ENCODE measurements at places on chromosomes 16 and 17.

DNA sequence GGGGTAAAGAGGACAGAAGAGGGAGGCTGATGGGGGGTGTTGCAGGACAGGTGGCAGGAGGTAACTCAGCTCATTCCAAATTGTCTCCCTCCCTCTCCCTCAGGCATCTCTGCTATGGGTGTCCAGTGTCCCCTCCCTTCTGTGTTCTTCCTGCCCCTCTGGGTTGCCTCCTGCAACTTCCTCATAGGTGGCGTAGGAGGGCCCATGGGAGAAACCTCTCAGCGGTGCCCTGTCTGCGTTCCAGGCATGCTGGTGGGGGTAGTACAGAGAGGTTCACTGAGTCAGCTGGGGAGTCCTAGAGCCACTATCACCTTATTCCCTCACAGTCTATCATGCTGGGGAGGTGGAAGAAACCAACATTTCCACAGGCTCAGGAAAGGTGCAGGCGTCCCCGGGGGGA, 14.7 kb upstream of the ODF4 start:
- no peak for DNase-seq

DNA sequence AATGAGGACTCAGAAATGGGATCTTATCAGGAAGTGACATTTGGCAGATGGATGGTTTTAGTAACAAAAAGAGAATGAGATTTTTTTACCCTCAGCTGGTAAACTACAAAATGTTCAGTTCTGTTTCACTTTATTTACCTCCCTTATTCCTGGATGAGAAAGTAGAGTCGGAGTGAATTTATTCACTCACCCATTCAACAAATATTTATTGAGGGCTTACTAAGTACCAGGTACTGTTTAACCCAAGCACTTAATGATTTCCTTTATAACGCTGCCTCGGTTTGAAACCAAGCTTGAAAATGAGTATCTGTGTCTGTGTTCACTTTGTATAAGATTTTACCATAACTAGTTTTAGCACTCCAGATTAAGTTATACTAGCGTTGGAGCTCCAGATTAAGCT, 38.1 kb downstream of the CDRT15 start:
- no peak for DNase-seq

- DNase-seq = no peak
These were observed 3.2 kb downstream of the AOC3 start for GRCh38 chr17:42853968-42854790.

GRCh38 chr17:43814714-43815113, 18.2 kb downstream of the MPP3 start:
- DNase-seq = no peak

DNA sequence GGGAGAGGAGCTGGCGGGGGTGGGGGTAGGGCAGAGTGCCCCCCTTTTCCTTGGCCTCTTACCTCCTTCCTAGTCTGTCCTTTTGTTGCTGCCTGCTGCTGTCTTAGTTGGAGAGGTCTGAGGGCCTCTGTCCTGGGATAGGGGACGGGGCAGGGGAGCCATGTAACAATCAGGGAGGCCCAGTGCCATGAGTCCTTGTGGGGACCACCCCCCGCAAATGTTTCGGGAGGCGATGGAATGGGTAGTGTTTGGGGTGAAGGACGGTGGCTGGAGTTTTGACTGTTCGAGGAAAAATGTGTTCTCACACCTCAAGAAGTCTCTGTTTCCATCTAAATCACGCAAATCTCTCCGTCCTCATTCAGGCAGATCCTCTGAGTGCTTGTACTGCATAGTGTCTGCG, 99.0 kb downstream of the OR1D5 start:
- no peak for DNase-seq

DNA sequence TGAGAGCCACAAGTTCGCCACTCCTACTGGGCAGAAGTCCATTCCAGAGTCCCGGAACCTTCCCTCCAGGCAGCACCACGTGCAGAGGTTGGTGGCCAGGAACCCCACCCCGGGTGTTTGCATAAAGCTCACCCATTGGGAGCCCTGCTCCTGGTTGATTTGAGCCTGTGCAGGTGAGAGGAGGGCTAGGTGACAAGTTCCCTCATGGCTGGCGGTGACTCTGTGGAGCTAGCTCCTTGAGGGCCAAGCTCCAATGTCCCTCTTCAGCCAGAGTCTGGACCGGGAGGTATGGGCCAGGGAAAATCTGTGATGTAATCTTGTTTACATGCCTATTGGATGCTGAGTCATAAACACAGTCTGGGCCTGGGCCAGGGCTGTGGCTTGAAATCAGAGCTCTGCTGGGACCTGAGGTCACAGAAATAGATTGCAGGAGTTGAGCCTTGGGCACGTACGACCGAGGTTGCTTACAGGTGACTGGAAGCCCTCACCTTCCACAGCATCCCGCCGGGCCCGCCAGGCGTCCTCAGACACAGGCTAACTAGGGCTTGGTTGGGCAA, 118.9 kb downstream of the AATF start:
- DNase-seq = no peak

DNA sequence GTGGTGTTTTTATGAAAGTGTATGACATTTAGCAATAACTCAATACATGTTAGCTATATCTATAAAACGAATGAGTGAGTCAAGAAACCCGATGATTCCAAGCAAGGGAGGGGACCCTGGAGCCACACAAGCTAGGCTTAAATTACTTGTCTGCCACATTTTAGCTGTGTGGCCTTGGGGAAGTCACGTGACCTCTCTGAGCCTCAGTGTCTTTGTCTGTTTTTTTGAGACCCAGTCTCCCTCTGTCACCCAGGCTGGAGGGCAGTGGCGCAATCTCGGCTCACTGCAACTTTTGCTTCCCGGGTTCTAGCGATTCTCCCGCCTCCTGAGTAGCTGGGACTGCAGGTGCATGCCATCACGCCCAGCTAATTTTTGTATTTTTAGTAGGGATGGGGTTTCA, 20.1 kb upstream of the GCSH start:
- no peak for DNase-seq

DNA sequence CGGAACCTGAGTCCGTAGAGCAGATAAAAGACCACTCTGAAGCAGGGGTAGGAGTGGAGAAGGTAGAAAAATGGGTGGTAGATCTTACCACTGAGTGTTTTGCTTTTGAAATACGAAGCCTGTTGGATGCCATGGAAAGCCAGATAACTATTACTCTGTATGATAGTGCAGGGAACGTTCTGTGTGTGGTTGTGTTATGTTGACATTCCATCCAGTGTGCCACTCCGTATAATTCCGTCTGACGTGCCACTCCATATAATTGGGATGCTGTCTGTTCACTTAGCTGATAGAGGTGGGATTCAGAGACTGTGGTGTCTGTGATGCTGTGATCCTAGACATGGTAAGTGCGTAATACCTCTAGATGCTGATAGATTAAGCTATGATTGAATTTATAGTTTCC, 263.2 kb upstream of the CACNG5 start:
- DNase-seq = no peak

DNA sequence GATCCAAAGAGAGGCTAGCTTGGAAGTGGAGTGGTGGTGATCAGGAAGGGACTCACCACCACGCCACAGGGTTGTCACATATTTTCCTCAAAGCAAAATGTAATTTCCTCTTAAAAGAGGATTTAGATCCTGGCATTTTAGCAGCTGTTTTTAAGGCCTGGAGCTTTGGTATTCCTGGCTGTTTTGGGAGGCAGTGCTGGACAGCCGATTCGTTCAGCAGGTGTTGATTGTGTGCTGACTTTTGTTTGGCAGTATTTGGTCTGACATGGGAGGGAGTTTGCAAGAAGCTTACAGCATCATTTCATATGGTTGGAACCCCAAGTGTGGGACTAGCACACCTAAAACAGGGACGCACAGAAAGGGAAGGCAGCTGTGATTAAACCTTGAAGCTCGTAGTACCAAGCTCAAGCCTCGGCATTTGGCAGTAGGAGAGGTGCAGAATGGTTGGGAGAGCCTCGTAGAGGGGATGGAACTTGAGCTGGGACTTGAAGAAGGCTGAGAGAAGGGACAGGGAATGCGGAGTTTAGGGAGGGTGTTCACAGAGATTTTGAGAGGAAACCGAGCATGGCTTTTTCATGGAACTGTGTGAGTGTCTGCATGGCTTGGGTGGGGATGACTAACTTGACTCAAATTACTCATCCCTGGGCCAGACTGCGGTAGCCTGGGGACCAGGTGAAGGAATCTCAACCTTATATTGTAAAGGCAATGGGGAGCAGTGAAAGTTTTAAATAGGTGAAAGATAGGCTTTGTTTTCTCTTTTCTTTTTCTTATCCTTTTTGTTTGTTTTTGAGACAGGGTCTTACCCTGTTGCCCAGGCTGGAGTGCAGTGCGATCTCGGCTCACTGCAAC, 52.3 kb downstream of the RPTOR start:
- peak; percentile 33 for DNase-seq

DNA sequence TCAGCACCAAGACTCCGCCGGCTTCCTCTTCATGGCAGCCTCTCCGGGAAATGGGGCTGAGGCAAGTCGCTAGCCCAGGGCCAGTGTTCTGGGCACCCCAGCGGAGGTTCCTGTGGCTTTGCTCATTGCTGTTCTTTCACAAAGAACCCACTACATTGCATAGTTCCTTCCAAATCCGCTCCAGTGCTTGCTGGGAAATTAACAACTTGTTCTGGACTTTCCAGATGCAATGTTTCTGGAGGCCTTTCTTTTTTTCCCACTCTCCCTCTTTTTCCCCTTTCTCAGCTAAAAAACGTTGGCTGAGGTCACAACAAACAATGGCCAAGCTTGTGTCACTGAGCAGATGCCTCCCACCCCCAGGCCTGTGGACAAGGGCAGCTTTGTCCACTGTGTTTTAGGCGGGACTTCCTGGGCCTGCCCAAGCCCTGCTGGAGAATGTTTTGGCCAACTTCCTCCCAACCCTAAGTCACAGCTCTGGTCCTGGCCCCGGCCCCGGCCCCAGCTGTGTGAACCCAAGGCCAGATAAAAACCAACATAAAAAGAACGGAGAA, 131.5 kb upstream of the RCVRN start:
- no peak for DNase-seq

DNA sequence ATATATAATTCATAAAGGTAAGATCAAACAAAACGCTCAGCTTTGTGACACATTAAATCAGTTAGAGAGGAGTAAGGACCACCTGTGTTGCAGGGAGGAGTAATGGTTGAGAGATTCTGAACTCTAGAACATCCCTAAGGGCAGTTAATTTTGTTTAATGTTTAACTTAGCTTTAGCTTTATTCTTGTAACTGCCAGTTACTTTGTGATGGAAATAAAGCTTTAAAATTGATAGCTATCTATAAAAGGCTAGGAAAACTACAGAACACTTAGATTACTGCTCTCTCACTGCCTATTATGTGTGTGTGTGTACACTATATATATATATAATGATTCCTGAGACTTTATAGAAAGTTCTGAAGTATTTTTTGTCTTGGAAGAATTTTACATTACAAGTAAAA, 37.8 kb downstream of the PTRH2 start:
- DNase-seq = no peak

DNA sequence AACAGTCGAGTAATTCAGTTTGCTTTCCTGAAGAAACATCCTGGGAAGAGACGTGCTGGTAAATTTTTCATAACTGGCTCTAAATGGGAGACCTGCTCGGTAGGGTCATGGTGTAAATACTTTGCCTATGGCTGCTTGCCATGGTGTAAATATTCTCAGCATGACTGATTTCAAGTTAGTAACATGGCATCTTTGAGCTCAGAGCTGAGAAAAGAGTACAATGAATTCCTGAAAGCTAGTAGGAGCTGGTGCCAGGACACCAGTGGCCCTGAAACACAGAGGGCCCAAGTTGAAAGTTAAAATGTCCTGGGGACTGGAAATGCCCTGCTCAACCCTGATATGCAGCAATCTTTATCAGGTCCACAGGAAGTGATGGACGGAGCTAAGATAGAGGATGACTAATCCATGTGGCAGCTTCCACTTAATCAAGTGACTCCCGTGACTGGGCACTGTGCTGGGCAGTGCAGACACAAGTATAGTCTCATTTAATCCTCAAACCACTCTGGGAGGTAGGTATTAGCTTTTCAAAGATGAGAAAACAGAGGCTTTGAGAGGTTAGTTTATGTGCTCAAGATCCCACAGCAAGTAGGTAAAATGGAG, 130.1 kb upstream of the ADAMTS18 start:
- no peak for DNase-seq

DNA sequence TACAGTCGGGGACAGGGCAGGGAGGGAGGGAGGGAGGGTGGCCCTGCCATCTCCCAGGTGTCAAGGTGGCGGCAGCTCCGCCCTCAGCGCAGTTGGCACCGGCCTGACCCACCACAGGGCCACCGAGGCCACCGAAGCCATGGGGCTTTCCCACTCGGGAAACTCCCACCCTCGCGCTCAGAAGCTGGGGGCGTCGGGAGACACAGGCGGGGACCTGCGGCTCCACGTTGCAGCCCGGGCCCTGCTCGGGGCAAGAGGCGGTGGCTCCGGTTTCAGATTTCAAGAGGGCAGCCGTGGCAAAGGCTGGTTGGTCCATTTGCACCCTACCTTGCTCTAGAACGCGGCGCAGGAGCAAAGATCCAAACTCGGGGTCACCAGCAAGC, 544 bp downstream of the CYB561 start:
- DNase-seq = no peak

GRCh38 chr17:80447790-80448189, 28.6 kb downstream of the NPTX1 start:
- DNase-seq = no peak

DNA sequence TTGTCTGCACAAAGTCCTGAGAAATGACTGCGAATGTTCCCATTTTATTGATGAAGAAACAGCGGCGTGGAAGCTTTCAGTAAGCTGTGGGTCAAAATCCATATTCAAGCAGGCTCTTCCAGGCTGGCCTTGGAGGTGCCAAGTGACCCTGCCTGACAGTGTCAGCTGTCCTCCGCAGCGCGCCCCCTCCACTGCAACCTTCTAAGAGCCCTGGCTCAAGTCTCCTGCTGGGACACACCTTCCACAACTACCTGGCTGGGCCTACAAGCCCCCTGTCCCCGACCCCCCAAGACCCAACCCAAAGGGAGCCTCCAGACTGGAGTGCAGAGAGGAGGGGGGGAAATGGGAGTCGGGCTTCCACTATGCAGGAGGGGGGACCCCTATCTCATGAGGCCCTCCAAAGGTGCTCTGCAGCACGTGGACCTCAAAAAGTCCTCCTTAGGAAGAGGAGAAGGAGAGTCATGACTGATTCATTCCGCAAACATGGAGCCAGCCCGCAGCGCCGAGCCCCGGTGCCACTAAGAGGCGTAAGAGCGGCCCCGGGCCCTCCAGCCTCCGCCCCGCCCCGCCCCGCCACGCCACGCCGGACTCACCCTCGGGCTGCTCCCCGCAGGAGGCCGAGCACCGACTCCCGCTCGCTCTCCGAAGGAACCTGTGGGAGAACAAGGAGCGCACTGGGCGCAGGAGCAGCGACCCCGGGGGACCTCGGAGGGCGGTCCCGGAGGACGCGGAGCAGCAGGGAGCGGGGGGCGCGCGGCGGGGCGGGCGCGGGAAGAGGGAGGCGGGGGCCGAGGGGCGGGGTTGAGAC, 574 bp downstream of the MPP3 start:
- DNase-seq = peak; percentile 7

- no peak for DNase-seq
These were observed 2.0 kb upstream of the DUXB start for GRCh38 chr16:75703306-75703705.

DNA sequence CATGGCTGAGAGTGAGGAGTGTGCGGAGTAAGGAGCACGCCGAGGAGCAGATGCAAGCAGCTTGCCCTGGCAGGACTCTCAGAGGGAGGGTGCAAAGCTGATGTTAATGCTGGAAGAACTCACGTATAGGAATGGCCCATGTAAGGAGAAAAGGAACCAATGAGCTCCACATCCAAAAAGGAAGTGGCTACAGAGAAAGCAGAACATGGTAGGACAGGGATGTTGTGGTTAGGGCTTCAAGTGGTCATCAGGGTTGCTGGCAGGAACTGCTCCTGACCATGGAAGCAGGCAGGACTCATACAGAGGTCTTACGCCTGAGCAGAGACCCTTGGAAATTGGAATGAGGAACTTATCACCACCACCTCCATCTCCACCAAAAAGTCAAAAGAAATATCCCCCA, 5.2 kb downstream of the MYO1D start:
- DNase-seq = no peak

All from stimulated activated CD4-positive, alpha-beta T cell treated with anti-CD3 and anti-CD28 coated beads, Interleukin-1b, Interleukin-23, amount 100 ng/mL, for 48 hours (primary cell).